Activated T-helper 9 cell treated with anti-CD3 and anti-CD28 coated beads, Interleukin-2, amount 50 U/mL, for 16 hours (primary cell): ENCODE measurements at places on chromosomes 16 and 17.
A peak's percentile ranks its signal among the peaks of the same experiment; 100 is the strongest.

GRCh38 chr17:45175759-45176115 lies 14.1 kb downstream of the HEXIM2 start:
- no peak for DNase-seq

DNA sequence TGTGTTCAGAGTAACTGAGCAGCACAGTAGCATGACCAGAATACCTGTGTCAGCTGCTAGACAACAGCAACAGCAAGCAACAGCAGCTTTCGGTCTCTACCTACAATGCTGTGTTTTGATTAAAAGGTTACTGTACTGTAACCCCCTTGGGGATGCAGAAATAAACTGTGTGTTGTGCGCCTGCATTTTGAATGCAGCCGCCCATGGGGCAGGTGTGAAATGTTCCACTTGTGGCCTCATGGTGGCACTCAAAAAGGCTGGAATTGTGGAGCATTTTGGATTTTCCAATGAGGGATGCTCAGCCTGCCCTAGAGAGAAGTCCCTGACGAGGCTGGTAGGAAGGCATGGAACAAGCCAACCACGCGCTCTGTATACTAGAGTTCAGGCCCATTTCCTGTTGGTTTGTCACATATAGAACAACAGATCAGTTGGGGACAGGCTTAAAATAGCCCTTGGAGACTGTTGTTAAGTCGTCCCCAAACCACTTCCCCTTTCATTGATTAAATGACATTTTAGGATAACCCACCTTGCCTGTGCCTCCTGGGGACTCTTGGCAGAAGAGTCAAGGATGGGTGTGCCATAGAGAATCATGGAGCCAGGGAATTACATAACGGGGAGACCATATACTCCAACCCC lies 27.1 kb downstream of the SCPEP1 start:
- no peak for DNase-seq

GRCh38 chr17:44334727-44335126 lies 10.1 kb upstream of the SLC25A39 start:
- DNase-seq, result no peak

DNA sequence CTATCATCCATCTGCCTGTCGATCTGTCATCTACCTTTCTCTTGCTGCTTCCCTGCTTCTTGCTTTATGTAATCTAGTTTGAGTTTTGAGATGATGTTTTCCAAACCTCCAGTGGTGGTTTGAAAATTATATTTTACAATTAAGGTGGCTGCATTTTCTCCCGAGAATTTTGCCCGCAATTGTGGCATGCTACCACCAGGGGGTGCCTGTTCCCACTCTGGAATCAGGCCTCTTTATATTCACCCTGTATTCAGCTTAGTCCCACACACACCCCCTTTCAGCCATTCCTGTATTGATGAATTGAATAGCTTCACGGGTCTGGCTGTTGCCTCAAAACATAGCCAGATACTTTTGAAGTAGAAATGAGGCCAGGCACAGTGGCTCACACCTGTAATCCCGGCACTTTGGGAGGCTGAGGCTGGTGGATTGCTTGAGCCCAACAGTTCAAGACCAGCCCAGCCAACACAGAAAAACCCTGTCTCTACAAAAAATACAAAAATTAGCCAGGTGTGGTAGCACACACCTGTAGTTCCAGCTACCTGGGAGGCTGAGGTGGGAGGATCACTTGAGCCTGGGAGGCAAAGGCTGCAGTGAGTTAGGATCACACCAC lies 3.2 kb downstream of the PRSS22 start:
- DNase-seq, result no peak

- no peak for DNase-seq
Observed at GRCh38 chr16:30561089-30561816, 3.1 kb upstream of the ZNF764 start.

- no peak for DNase-seq
Observed at GRCh38 chr17:36205637-36206485, 5.0 kb upstream of the CCL4L2 start.

DNA sequence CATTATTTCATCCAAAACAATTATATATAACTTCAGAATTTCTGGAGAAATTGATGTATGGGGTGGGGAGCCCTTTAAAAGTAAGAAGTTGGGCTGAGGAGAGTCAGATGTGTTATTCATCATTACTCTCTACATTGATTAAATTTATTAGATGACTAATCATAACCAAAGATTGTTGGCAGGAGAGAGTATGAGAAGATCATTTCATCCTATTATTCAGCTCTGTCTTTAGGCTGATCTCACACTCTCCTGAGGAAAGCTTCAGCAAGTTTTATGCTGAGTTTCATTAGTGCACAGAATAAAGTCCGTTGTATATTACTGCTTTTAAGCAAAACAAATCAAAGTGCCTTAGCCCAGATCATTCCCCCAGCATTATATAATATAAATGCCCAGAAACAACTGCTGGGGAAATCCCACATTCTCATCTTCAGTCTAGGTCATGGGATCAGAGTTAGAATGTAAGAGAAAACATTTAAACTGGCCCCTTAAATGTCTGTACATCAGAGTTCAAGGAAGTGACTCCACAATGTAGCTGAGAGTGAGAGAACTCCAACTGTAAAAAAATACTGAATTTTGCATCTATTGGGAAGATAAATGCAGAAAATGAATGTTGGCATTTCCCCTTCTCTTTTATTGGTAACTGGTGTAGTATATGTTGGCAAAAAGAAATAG lies 130.1 kb upstream of the HLF start:
- no peak for DNase-seq

- no peak for DNase-seq
Observed at GRCh38 chr17:35314415-35315216, 58.8 kb downstream of the SLFN11 start.

DNA sequence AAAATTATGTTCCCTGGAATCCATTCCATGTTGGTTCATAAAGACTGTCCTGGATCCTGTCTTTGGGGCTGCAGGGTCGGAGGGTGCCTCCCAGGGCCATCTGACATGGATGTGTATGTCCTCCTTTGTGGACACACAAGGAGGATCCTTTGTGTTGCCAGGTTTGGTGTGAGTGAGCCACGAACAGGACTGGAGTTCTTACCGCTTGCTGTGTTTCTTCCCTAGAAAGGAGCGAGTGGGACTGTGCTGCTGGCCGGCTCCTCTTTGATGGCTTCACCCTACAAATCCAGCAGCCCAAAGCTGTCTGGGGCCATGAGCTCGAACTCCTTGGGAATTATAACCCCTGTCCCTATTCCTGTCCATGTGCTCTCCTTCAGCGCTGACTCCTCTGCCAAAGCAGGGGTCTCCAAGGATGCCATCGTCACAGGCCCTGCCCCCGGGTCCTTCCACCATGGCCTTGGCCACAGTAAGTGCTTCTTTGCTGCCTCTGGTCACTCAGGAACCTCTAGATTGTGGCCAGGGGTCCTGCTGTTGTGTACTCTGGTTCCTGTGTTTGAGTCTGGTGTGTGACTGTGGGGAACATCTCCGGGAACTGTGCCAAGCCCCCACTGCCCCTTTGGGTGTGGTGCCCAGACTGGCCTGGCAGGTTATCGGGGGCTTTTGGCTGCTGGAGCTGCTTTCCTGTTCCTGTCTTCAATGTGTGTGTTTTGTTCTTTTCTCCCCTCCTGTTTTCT lies 29.5 kb downstream of the UBN1 start:
- no peak for DNase-seq

- peak; percentile 58 for DNase-seq
Observed at GRCh38 chr16:28317040-28317880, 24.9 kb downstream of the SBK1 start.

- no peak for DNase-seq
Observed at GRCh38 chr17:31587462-31587861, 196.0 kb downstream of the RAB11FIP4 start.

- DNase-seq, result no peak
Observed at GRCh38 chr16:68362262-68362913, 51.6 kb downstream of the PRMT7 start.

DNA sequence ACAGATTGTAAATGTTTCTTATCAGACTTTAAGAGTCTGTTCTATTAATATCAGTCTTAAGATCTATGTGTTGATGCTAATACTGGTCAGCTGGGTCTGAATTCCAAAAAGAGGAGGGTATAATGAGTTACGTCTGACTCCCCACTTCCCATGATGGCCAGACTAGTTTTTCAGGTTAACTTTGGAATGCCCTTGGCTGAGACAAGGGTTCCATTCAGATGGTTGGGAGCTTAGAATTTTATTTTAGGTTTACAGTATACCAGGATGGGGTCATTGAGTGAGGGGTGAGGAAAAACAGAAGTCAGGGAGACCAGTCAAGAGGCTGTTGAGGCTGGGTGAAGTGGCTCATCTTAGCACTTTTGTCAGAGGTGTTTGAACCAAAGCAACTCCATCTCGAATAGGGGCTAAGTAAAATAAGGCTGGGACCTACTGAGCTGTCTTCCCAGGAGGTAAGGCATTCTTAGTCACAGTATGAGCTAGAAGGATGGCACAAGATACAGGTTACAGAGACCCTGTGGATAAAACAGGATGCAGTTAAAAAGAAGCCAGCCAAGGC lies 2.9 kb upstream of the TMEM231 start:
- DNase-seq, result no peak

- no peak for DNase-seq
Observed at GRCh38 chr17:49545806-49546545, 29.7 kb upstream of the NXPH3 start.

GRCh38 chr17:76499267-76499667 lies 2.0 kb downstream of the RHBDF2 start:
- no peak for DNase-seq

DNA sequence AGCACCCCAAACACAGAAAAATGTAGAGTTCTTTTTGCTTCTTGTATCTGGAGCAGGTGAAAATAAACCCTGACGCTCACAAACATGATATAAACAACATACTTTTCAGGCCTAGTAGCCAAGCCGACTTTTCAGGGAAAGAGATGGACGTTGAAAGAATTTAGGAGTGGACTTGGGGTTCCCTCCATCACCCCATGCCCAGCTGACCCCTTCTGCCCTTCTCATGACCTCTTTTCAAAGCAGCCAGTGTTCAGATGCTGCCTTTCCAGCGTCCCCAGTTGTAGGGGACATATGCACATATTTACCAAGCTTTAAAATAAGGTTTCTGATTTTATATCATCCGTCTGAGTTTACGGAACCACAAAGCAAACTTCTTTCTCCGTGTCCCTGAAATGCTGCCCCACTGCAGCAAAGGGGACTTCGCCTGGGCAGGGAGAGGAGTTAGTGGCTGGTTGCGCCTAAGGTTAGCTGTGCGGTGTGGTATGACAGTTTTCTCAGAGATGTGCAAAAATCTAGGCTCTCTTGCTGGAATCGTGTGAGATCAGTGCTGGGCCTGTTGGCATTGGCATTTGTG lies 235.5 kb downstream of the MRTFB start:
- DNase-seq, result no peak

DNA sequence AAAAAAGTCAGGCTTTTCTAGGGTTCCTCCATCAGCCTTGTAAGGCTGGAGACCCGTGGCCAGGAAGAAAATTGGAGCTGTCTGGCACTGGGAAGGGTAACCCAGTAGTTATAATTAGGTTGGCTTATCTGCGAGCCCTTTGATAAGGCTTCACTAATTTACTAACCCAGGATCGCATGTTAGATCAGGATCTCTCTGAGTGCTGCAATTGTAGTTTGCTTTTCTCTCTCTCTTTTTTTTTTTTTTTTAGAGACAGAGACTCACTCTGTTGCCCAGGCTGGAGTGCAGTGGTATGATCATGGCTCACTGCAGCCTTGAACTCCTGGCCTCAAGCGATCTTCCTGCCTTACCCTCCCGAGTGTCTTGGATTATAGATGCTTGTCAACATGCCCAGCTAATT lies 17.0 kb downstream of the ABCC1 start:
- DNase-seq, result no peak

DNA sequence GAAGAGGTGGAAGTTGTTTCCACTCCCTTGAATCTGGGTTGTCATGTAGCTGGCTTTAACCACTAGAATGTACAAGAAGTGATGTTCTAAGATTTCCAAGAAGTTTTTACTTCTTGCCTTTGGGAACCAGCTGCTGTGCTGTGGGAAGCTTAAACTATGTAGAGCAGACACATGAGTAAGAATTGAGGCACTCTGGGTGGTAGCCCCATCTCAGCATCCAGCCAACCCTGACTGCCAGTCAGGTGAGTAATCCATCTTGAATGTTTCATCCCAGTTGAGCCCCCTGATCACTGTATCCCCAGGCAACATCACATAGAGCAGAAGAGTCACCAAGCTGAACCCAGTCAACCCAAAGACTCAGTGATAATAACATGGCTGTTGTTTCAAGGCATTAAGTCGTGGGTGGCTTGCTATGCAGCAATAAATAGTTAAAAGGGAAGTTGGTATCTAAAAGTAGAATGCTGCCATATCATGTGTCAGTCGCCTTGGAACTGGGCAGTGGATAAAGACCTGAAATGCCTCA lies 62.8 kb upstream of the GPR139 start:
- DNase-seq, result no peak

DNA sequence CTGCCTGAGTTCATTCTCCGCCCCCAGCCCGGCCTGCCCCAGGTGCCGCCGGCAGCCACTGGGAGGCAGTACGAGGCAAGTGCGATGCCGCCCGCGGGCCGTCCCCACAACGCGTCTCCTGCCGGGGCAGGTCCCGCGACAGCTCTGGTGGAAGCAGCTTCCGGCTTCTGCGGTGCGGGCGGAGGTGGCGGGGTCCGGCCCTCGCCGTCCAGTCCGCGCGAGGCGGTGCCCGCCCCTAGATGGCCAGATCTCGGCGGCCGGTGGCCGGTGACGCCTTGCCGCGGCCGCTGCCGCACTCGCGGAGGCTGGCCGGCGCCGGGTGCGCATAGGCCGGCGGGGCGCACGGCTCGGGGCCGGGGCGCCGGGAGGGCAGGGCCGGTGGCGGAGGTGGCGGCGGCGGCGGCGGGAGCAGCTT lies 1.8 kb downstream of the GJD3 start:
- DNase-seq, result peak; percentile 74

- no peak for DNase-seq
Observed at GRCh38 chr16:27785307-27785678, 235.3 kb downstream of the KATNIP start.

DNA sequence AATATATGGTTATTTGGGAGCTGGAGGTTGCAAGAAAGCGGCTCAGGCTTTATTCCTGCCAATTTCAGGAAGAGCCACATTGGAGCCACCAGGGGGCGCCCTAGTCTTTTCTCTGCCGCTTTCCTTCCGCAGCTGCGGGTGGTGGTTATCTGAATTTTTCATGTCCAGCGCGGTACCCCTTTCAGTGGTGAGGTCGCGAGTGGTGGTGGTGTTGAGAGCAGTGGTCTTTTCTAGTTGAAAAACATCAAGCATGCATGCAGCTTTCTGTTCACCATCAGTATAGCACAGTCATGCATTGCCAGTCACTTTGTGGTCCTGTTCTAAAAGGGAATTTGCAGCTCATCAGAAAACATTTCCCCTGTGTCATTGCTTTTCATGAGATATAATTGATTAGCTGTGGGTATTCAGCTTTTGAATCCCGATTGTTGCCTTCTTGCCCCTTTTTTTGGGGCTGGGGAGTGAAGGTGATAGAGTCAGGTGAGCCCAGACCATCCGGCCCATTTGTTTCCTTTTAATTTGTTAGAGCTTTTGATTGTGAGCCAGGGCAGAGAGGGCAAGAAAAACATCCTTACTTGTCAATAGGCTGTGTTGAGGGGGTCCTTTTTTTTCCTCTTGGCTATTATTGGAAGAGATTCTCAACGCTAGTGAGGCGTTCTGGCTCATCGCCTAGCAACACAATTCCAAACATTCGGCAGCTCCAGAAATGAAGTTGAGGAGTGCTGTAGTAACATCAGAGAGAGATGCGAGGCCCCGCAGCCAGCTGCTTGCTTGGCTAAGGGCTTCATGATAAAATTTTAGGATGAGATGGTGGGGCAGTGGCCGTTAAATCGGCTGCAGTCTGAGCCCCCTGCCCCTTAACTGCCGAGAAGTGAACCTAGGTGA lies 119.0 kb downstream of the SNX29 start:
- DNase-seq, result peak; percentile 47

GRCh38 chr17:8153957-8154607 lies 1.9 kb upstream of the PER1 start:
- DNase-seq, result peak; percentile 79
